Activated CD8-positive, alpha-beta memory T cell treated with anti-CD3 and anti-CD28 coated beads for 48 hours (primary cell): ENCODE measurements at places on chromosomes 3 and 15.

DNA sequence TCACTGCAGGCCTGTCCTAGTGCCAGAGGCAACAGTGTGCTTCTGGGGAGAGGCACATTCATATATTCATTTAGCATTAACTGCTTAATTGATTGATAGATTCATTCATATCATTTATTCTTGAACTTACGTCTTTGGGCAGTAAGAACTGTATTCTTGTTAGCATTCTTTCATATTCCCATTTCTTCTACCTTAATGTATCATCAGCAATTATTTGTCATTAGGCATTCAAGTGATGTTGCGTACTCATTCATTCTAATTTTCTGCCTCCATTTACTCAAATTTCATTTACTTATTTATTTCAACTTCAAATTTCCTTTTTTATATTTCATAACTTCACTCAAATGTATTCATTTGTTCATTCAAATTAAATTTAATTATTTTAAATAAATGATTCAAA is 31.5 kb upstream of the CCR4 start:
- DNase-seq = no peak

DNA sequence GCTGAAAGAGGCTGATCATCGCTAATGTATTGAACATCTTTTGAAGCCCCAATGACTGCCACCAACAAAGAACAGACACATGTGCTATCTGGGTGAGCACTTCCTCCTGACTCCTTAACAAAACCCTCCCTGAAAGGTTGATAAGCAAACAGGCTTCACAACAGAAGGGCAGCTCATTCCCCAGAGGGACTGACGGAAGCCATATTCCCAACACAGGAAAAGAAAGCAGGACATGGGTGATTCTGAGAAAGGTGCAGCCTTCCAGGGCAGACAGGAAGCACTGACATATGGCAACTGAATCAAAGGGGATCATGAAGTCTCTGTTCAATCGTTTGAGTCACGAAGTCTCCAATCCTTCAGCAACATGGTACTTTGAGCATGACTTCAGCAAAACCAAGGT is 929.0 kb downstream of the MCTP2 start:
- no peak for DNase-seq

GRCh38 chr15:91807122-91807521 is 46.4 kb upstream of the SLCO3A1 start:
- DNase-seq = no peak

DNA sequence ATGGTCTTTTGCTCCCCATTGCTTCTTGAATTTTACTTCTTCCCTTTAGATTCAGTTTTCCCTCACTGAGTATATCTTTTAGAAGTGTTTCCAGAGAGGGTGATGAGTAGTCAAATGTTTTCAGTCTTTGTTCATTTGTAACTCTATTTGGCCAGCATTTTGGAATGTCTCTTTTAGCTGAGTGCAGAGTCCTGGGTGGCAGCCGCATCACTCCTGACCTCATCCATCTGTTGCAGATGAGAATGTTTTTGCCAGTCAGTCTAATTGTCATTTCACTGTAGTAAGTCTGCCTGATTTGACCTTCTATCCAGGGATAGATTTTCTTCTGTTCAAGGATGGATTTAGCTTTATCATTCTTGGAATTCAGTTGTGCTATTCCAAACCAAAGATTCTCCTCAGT is 7.3 kb downstream of the SRPRB start:
- no peak for DNase-seq

- no peak for DNase-seq
Measured at GRCh38 chr3:53320697-53321096, 26.6 kb downstream of the DCP1A start.

GRCh38 chr3:81789691-81790090 is 28.2 kb upstream of the GBE1 start:
- DNase-seq = no peak

GRCh38 chr3:125136515-125136914 is 76.0 kb downstream of the SLC12A8 start:
- DNase-seq = no peak

DNA sequence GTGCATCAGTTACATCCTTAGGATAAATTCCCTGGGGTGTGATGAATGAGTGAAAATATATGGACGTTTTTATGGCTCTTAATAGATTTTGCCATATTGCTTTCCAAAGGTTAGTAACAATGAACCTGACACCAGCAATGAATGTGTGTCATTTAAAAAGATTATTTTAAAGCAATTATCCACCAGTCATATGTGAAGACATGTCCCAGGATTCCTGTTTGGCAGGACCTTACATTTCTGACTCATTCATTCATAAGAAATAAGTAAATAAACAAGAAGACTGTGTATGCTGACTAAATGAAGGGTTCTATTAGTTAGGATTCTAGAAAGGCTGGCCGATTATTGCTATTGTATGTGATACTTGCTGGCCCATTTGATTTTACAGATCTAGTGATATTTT is 201.5 kb downstream of the SOX2 start:
- no peak for DNase-seq

DNA sequence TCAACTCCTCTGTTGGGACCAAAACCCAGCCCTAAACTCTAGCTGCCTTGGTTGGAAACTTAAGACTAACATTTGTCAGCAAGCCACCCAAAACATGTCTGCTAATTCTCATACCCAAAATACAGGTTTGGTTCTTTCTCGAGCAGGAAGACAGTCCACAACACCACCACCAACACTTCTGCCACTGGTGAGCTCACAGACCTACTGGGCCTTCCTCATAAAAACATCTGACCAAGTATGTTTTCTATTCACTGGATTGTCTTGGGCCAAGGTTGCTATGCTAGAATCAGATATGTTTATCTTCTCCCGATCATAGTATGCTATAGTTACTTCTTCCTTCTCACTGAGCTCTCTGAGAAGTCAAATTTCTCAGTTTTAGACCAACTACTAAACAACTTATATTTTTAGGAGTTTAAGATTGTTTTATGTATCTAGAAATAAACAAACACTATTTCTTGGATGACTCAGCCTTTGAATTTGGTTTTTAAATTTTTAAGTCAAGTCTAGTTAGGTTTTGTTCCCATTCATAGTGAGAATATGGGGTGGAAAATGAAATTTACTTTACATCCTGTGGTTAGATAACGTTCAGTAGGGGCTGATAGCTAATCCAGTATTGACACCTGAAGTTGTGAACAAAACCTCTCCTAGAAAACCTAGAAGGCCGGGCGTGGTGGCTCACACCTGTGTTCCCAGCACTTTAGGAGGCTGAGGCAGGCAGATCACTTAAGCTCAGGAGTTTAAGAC is 360.5 kb downstream of the RSL24D1 start:
- DNase-seq = no peak

GRCh38 chr3:46871222-46871621 is 6.3 kb upstream of the PTH1R start:
- no peak for DNase-seq
